Activated CD4-positive, alpha-beta T cell treated with anti-CD3 and anti-CD28 coated beads, Interleukin-2, amount 50 U/mL, for 16 hours (primary cell): ENCODE measurements at places on chromosomes 2 and 18.

DNA sequence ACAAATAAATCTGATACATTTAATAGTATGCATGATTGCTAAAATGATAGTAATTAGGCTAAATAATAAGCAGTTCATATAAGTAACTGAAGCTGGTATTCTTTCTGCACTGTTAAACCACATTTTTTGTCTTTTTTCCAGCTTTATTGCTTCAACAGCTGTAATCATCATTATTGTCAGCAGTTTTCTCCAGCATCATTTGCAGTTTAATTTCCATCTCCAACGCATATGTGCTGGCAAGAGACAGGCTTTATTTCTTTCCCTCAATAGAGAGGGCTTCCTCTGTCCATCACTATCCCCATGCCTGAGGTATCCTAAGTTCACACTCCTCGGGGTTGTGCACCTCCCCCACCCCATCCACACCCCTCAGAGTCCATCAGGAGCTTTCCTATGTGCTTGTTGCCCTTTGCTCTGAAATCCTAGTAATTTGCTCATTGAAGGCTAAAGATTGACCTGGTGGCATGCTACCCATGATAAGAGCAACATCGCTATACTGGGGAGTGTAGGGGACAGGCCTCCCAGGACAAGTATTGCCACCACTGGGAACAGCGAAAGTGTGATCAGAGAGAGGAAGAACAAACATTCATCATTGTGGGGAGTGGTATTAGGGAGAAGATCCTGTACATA is 37.1 kb downstream of the B4GALT6 start:
- no peak for DNase-seq

- no peak for DNase-seq
These were observed 58.7 kb downstream of the AFTPH start for GRCh38 chr2:64582774-64583340.

GRCh38 chr2:16513626-16514025 is 152.0 kb downstream of the CYRIA start:
- DNase-seq: no peak

DNA sequence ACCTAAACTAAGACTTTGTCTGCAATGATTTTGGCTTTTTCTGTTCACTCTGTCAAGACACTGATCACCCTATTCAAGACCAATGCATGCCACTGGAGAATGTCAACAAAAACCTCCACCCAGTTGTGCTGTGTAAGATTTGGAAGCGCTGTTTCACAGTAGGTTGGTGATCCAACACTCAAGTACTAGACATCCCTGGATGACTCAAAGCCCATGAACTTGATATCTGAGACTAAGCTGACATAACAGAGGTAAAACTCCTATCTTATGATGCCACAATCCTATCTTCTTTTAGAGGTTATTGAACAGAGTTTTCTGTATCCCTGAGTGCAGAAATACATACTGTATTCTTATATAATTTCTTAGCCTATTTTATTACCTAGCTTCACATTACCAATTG is 251.3 kb upstream of the ETAA1 start:
- no peak for DNase-seq

- no peak for DNase-seq
These were observed 39.7 kb downstream of the SMAD7 start for GRCh38 chr18:48910972-48911545.

DNA sequence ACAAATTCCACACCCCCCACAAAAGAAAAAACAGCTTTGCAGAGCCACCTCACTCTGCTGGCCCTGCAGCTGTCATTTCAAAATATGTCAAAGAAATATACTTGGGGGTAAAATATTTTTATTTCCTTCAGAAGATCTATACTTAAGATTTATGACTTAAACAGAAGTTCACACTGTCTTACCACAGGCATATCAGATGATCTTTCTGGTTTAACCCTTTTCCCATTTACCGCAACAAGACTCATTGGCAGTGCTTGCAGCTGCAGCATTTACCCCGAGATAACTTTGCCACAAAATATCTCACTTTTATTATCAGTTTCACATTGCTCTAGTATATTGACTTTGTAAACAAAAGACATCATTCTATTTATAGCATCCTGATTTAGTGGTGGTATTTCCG is 21.6 kb upstream of the SLC35G4 start:
- DNase-seq: peak; percentile 36

- DNase-seq: no peak
These were observed 153.9 kb upstream of the LGALSL start for GRCh38 chr2:64300066-64300465.

DNA sequence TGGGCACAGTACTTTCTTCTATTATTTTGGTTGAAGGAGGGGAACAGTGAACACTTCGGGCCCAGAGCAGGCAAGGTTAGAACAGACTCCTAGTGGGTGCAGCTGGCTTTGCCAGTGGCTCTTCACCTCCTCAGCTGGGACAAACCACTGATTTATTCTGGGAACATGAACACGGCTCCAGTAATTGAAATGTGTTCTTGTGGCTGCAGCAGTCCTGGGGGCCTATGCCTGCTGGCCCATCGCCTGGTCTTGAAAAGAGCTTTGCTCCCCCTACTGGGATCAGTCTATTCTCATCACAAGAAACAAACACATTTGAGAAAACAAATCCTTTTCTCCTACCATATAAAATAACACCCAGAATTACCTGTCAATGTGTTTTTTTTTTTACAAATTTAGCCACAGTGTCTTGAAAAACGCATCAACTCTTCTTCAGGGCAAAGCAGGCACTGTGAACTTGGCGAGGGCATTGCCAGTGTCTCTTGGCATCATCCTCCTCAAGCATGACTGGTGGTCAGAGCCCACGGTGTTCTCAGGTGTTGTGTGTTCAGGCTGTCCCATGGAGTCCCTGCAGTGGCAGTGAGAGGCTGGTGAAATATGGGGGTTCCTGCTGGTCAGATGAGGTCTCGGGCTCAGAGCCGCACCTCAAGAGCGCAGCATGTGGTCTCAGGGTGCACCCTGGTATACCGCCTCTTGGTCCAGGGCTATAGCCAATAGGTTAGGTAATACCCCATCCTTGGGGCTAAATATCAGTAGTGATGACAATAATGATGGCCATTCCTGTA is 51.3 kb downstream of the RNF144A start:
- no peak for DNase-seq

DNA sequence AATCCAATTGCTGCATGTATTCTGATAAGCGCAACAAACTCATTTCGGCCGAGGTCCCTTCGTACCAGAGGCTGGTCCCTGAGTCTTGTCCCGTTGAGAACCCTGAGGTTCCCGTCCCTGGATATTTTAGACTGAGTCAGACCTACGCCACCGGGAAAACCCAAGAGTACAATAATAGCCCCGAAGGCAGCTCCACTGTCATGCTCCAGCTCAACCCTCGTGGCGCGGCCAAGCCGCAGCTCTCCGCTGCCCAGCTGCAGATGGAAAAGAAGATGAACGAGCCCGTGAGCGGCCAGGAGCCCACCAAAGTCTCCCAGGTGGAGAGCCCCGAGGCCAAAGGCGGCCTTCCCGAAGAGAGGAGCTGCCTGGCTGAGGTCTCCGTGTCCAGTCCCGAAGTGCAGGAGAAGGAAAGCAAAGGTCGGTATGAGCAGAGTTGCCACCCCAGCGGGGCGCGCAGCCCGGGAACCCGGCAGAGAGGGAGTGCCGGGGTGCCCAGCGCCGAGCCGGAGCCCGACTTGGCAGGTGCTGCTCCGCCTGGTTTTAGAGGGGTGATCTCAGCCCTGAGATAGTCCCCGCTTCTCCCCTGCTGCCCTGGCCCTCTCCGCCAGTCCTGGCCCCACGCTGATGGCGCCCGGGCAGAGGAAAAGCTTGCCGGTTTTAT is 714 bp downstream of the HOXD10 start:
- no peak for DNase-seq

DNA sequence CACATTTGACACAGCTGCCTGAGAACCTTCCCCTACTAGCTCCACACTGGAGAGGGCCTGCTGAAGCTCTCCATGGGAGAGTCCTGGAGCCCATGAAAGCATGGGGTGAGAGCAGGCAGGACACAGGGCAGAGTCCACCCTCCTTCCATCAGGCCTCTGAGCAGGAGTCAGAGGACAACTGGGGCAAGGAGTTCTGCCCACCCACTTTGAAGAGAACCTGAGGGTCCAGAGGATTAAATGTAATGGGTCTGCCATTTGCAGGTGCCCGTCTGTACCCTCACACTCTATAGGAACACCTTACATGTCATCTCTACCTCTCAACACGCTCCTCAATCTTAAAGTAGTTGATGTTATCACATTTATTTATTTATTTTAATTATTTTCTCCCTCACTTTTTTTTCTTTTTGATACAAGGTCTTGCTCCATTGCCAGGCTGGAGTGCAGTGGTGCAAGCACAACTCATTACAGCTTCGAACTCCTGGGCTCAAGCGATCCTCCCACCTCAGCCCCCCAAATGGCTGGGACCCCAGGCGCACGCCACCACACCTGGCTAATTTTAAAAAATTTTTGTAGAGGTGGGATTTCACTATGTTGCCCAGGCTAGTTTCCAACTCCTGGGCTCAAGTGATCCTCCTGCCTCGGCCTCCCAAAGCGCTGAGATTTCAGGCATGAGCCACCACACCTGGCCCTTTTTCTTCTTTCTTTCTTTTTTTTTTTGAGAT is 10.2 kb downstream of the ADRA2B start:
- no peak for DNase-seq

- DNase-seq: no peak
These were observed 73.5 kb upstream of the HS6ST1 start for GRCh38 chr2:128392207-128392606.

DNA sequence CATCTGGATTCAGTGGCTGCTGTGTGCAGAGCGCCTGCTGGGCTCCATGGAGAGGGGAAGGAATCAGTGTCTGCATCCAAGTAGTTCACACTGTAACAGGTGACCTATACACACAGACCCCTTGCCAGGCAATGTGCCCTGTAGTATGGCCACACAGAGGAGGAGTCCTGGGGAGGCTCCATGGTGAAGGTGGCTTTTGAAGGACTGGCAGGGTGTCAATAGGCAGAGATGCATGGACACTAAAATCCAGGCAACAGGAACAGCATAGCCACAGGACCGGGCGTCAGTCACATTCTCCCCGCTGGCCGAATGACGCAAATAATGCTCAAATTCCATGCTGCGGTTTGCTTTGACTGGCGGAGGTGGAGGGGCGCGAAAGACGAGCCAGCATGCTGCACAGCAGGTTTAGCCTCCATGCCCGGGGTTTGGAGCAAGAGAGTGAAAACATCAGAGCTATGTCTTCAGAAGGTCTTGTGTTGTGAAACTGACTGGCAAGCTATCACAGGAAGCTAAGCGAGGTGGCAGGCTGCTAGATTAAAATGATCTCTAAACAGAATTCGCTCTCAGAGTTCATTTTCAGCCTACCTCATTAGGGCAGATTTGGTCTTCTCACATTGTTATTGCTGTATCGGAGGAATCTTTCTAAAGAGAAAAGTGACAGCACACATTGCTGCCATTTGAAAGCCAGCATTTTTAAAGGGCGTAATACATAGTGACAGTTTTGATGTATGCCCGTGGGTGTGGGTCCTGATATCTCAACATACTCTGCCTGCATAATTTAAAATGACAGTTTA is 1.2 kb upstream of the CHMP1B start:
- DNase-seq: peak; percentile 43

- DNase-seq: no peak
These were observed 95.6 kb upstream of the KCNH7 start for GRCh38 chr2:162934191-162934590.

DNA sequence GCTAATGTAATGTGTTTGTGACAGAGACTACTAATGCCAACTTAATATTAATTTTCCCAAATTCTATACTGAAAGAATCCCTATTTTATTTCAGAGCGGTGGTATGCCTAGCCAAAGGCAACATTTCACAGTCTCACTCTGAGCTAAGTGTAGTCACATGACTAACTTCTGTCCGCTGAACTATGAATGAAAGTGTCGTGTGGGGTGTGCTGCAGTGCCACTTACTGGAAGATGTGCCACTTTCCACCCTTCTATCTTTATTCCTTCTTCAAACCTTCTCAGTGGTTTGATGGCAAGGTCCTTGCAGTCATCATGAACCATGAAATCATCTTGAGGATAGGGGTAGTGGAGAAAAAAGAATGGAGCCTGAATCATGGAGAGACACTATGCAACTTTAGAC is 47.3 kb upstream of the C1D start:
- no peak for DNase-seq

GRCh38 chr2:174176898-174177297 is 71.4 kb downstream of the OLA1 start:
- peak; percentile 6 for DNase-seq

GRCh38 chr2:80476535-80477117 is 172.1 kb upstream of the LRRTM1 start:
- no peak for DNase-seq

DNA sequence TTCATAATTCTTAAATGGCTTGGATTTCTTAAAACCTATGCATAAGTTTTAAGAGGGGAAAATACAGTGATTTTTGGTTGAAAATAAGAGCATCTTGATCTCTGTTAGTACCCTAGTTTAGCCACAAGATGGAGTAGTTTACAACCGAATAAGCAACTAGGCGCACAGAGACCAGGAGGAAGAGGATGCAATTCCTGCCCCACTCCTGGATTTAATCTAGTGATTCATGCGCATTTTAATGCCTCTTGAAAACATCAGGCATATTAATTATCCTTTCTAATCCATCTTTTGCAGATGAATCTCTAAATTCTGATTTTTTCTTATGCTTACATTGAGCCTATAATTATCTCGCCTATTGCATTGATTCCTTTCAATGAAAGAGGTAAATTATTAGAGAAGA is 76.7 kb downstream of the MRPS9 start:
- peak; percentile 37 for DNase-seq

- no peak for DNase-seq
These were observed 60.5 kb downstream of the RIT2 start for GRCh38 chr18:43054815-43055519.

- DNase-seq: no peak
These were observed 549.4 kb upstream of the SALL3 start for GRCh38 chr18:78430131-78430758.

GRCh38 chr18:10705291-10705690 is 179.5 kb downstream of the NAPG start:
- no peak for DNase-seq

- DNase-seq: no peak
These were observed 92.8 kb downstream of the HDAC4 start for GRCh38 chr2:239307921-239308613.

DNA sequence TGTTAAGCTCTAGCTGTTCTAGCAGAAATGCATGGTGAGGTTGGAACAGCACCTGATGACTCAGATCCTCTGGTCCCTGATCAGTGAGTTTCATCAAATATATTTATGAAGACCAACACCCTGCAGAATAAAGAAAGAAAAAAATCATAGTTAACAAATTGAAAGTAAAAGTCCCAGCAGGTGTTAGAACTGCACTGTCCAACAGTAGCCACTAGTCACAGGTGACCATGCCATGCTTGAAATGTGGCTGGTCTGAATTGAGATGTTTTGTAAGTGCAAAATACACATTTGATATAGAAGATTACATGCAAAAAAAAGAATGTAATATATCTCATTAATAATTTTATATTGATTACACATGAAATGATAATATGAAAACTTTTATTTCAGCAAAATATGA is 1010.7 kb upstream of the ZEB2 start:
- DNase-seq: no peak
